Type B pancreatic cell (in vitro differentiated cells): ENCODE measurements at places on chromosomes 2 and 18. TPM values are rescaled to one million over a fixed set of nuclear protein-coding genes. Genes with fewer than 3 reads are reported as not detected.

DNA sequence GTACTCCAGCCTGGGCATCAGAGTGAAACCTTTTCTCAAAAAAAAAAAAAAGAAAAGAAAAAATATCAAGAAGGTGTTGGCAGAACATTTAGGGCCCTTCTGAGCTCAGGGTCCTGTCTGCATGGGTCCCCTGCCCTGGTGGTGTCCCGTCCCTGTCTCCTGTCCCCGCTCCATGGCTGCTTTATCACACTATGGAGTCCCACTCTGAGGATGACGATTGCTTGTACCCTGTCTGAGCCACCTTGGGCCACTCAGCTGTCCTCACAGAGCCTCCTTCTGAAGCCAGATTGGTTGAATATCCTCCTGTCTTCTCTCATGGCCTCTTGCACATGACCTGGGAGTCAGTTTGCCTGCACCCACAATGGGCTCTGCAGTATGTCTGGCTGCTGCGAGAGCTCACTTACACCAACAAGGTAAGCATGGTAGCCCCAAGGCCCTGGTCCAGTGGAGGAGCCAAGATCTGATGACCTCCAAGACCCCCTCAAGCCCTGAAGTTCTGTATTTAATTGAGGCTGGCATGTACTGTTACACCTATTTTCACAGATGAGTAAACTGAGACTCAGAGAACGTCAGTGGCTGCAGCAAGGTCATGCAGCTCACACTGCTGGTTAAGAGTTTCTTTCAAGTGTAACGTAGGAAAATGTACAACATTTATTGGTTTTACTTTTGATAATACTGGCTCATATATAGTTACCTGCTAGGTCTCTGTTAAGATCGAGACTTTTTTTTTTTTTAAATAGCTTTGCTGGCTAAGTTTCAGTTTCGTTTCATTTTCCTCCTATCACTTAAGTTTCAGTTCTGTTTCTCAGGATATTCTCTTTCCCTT is 16.9 kb upstream of the ZCCHC2 start:
- peaks cover 4% of the 10 kb centered on the region for H3K36me3 ChIP-seq
- H3K4me1 ChIP-seq: no peaks in the 10 kb centered on the region
- H3K27ac ChIP-seq: no peak overlapping the region
- no peak overlapping the region for H3K4me3 ChIP-seq

Gene PLGLB2
- 3.4 and 5.1 TPM in 2 replicates for total RNA-seq

Gene CELF4
- 8.4 and 9.2 TPM in 2 replicates for total RNA-seq

- H3K27ac ChIP-seq: no peak overlapping the region
- no peak for DNase-seq
- peaks cover 12% of the 10 kb centered on the region for H3K4me1 ChIP-seq
- H3K36me3 ChIP-seq: no peaks in the 10 kb centered on the region
These were observed 116.1 kb downstream of the TWIST2 start for GRCh38 chr2:238963971-238964328.

Gene IL1RN
- total RNA-seq: 11.0 and 20.5 TPM in 2 replicates

GRCh38 chr2:86485802-86486201 is 44.6 kb downstream of the KDM3A start:
- H3K4me3 ChIP-seq: no peak overlapping the region
- no peak overlapping the region for H3K27ac ChIP-seq
- H3K36me3 ChIP-seq: peaks cover 62% of the 10 kb centered on the region
- no peaks in the 10 kb centered on the region for H3K27me3 ChIP-seq
- no peak for DNase-seq

Gene IL1F10
- total RNA-seq: not detected in 2 replicates

GRCh38 chr2:9269695-9270360 is 63.2 kb downstream of the ASAP2 start:
- no peak overlapping the region for H3K4me3 ChIP-seq
- H3K4me1 ChIP-seq: peaks cover 37% of the 10 kb centered on the region
- no peaks in the 10 kb centered on the region for H3K27me3 ChIP-seq
- peak overlapping the region; percentile 37 for H3K27ac ChIP-seq
